ENCODE measurements at places on chromosomes 13 and 19.

DNA sequence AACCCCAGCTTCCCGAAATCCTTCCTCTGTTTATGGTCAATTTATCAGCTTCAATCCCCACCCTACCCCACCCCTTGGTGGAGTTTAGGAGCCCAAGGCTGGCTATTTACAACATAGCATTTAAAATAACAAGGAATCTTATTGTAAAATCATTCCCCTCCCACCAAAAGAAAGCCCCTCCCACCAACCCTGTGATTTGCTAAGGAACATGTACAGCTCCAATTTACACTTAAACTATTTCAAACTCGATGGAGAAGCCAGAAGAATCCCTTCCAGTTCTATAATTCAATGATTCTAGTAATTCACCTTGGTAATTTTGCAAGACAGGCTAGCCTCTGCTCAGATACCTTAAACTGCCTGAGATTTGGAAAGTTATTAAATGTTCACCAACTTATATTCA, 3.0 kb downstream of the LATS2 start:
- H3K27me3 ChIP-seq = no peaks in the 10 kb centered on the region
- peaks cover 31% of the 10 kb centered on the region for H3K4me1 ChIP-seq
- no peak overlapping the region for H3K27ac ChIP-seq
- no peak overlapping the region for H3K4me3 ChIP-seq
- no peak for DNase-seq

- no peak for DNase-seq
- H3K27me3 ChIP-seq = no peaks in the 10 kb centered on the region
- H3K27ac ChIP-seq = no peak overlapping the region
Observed at GRCh38 chr13:21837841-21838551, 167.1 kb downstream of the FGF9 start.

DNA sequence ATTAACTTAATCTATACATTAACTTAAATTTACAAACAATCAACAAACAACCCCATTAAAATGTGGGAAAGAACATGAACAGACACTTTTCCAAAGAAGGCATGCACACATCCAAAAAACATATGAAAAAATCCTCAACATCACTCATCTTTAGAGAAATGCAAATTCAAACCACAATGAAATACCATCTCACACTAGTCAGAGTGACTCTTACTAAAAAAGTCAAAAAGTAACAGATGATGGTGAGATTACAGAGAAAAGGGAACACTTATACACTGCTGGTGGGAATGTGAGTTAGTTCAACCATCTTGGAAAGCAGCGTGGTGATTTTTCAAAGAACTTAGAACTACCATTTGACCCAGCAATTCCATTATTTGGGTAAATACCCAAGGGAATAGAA, 759.2 kb upstream of the SLITRK1 start:
- no peaks in the 10 kb centered on the region for H3K36me3 ChIP-seq
- H3K4me3 ChIP-seq = no peak overlapping the region
- H3K4me1 ChIP-seq = peaks cover 12% of the 10 kb centered on the region
- DNase-seq = no peak

GRCh38 chr13:73235385-73235784, 176.6 kb downstream of the KLF5 start:
- H3K27ac ChIP-seq = no peak overlapping the region
- no peaks in the 10 kb centered on the region for H3K4me1 ChIP-seq
- H3K27me3 ChIP-seq = no peaks in the 10 kb centered on the region
- no peak overlapping the region for H3K4me3 ChIP-seq

GRCh38 chr13:91031508-91031907, 316.0 kb upstream of the MIR17HG start:
- H3K4me1 ChIP-seq = no peaks in the 10 kb centered on the region
- DNase-seq = no peak
- H3K4me3 ChIP-seq = no peak overlapping the region
- no peaks in the 10 kb centered on the region for H3K36me3 ChIP-seq

All from thoracic aorta (tissue), 2 donors.